Kidney tubule cell (primary cell): ENCODE measurements at places on chromosomes 4 and X.

DNA sequence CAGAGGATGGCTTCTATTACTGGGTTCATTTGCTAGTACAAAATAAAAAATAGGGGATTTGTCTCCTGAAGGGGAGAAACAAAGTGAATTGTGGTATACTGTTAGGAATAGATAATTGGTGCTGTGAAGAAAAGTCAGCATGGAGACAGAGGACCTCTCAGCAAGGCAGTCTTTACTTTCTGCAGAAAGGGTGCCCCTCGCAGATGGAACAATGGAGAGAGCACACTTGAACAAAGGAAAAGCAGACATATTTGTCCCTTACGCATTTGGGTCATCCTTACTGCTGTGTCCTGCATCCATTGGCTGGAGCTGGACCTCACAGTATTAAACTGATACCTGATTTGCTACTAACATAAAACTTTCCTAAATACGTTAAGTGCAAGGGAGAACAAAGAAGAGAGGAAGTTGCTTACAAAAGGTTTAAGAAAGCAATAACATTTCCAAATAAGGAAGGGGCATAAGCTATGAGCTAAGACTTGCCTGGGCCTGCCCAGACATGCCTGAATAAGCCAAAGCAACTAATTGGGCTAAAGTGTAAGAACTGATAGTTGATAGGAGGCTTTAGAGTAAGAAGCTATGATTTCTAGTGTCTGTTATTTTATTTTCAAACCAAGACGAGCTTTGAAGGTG is 83.8 kb downstream of the CCKAR start:
- no peak for DNase-seq

- DNase-seq = no peak
These were observed 94.6 kb downstream of the AKAP4 start for GRCh38 chrX:50106051-50106675.

GRCh38 chr4:184447664-184448063 is 26.7 kb downstream of the IRF2 start:
- no peak for DNase-seq

- peak; percentile 85 for DNase-seq
These were observed at the start of gene CXCL3 for GRCh38 chr4:74038425-74039314. Gene CXCL3 (minus strand): TSS chr4:74038689. CDS start chr4:74038611, 78 bp downstream.

- DNase-seq = no peak
These were observed 12.7 kb downstream of the DRP2 start for GRCh38 chrX:101232316-101232715.

DNA sequence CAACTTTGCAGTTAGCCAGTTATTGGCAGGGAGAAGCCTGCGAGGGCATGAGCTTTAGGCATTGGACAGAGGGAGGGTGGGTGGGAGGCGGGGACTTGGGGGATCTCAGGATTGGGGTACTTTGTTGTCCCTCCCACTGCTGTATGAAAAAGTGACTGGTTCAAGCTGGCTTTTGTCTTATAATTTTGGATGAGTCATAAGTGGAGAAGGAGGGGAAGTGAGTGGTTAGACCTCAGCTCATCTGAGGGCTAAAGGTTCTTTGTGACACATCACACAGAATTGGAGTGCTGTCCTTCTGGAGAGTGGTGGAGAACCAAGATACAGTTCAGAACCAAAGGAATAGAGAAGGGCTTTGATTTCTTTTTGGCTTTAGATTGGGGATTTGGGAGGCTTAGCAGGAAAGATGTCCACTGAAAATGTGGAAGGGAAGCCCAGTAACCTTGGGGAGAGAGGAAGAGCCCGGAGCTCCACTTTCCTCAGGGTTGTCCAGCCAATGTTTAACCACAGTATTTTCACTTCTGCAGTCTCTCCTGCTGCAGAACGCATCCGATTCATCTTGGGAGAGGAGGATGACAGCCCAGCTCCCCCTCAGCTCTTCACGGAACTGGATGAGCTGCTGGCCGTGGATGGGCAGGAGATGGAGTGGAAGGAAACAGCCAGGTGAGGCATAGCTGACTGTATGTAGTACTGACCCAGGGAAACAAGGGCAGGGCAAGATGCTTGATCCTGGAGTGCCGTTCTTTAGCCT is at the start of gene SLC4A4:
Gene SLC4A4 (plus strand): TSS at position 175 of the 748 bp plus-strand sequence.
- DNase-seq = peak; percentile 93

DNA sequence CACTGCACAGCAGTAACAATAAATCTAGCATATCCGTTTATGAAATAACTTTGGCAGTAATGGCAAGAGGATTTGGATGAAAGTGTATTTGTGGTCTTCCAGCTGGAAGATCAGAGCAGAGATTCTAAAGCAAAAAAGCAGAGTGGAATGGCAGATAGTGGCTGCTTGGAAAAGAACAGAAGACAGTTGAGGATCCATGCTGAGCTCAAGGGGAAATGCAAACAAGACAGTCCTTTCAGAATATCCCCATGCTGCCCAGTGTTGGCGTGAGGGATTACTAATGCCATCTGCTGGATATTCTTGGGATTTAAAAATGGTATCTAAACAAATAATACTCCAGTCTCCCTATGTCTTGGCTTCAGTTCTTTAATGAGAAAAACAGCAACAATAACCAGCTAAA is 629.1 kb upstream of the ATOH1 start:
- DNase-seq = peak; percentile 50

DNA sequence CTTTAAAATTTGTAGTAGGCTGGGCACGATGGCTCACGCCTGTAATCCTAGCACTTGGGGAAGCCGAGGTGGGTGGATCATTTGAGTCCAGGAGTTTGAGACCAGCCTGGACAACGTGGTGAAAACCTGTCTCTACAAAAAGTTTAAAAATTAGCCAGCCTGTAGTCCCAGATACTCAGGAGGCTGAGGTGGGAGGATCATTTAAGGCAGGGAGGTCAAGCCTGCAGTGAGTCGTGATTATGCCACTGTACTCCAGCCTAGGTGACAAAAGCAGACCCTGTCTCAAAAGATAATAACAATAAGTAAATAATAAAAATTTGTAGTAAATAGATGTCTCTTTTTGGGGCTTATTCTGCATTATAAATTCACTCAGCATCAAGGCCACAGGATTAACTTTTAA is 118.5 kb downstream of the IRF2 start:
- peak; percentile 17 for DNase-seq

DNA sequence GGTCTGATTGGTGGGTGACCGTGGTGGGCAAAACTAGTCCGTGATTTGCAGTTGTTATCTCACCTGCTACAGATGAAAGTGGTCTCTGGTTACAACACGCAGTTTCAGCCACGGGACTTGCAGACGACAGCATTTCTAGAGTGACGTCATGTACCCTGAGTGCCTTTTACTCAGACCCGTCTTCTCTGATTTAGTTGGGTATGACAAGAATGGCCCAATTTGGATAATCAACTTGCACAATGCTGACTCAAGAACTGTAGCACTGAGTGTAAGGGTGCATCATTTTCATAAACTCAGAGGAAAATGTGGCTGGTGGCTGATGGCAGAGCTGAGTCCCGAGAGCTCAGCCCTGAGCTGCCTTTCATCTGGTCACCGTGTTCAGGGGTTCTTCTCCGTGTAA is 281.4 kb upstream of the FRG1 start:
- DNase-seq = no peak

DNA sequence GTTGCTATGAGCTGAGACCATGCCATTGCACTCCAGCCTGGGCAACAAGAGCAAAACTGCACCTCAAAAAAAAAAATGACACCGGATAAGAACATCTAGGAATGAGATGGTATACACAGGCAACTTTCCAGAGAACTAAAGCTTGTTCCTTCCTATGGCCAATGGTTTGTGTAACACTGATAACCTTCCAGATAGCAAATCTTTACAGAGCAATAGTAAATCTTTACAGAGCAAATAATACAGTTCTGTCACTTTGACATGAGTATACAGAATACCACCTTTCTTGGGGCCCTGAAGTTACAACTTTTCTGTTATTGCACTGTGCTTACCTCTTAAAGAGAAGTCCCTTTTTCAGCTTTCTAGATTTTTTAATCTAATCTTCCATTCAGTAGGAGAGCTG is 91.6 kb downstream of the CD99L2 start:
- DNase-seq = no peak

GRCh38 chr4:138892483-138893407 is 122.8 kb upstream of the NOCT start:
- no peak for DNase-seq

- DNase-seq = peak; percentile 70
These were observed 670 bp downstream of the PAPSS1 start for GRCh38 chr4:107719207-107719921.

DNA sequence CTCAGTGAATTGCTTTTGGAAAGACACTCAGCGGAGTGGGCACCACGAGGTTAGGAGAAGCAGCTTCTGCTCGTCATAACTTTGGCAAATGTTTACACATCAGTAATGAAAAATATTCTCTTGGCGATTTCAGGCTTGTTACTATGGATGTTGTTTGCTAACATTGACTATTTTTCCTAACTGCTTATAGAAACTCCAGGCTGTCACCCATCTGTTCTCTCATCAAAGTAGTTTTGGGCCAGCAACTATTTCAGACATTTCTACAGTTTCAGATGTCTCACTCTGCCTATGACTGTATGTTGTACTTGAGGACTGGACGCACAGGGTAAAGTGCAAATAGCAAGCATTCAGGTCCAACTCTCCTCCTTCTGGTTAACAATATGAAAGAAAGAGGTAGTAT is 346.7 kb downstream of the TRIML1 start:
- no peak for DNase-seq

GRCh38 chr4:68256284-68256683 is 10.8 kb upstream of the TMPRSS11B start:
- DNase-seq = no peak
